ENCODE measurements at places on chromosomes 6 and 20.

DNA sequence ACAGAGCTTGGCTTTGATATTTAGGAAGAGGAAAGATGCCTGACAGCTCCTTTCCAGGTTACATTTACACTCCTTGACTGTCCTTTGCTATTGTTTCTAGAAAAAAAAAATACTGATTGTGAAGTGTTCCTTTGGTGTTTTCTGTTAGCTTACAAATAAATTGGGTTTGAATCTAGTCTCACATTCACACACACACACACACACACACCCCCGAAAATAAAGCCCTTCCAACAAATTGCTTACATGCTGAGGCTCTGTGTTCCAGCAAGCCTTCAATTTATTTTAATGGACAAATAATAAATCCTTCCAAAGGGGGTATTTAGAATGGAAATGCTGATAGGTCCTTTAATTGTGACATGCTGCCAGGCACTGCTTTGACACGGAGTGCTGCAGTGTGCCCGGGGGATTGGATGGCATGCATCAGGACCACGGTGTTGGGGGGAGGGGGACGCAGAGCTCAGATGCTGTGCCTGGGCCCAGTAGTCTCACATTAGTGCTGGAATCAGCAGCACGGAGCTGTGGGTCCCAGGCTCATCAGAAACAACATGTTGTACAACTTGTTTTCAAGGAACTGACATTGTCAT is 199.9 kb downstream of the CD83 start:
- DNase-seq, result no peak

DNA sequence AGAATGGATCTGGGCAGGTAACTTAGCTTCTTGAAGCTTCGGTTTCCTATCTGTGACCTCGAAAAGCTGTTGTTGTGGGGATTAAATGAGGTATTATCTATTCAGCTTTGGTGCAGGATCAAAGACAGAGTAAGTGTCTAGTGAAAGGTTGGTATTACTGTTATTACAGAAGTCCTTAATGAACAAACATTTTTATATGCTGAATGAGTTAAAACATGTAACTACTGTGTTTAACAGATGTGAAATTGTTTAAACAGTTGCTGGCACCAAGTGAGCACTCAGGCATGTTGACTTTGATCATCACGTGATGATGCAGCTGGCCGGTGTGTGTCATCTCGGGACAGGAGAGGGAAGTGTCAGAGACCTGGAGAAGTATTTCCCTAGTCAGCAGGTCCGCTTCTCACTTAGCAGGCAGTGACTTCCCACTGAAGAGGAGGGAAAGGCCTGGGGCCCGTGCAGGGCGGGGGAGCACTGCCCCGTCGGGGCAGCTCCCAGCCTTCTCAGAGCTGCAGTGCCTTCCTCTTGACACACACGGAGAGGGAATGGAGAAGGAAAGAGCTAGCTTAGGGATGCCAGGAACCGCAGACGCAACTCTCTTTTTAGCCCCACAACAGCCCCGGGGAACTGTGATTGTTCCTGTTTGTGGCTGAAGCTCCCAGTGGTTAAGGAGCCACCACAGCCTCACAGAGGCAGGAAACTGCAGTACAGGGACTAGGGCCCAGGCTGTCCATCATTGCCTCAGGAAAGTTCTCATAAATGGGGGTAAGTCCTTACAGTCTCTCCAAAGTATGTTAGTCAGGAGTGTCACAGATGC is 18.0 kb downstream of the TUBB2A start:
- peak; percentile 64 for DNase-seq

- DNase-seq, result no peak
Observed at GRCh38 chr20:57205606-57206219, 60.7 kb downstream of the BMP7 start.

- DNase-seq, result no peak
Observed at GRCh38 chr20:4406627-4407026, 315.1 kb upstream of the PRND start.

DNA sequence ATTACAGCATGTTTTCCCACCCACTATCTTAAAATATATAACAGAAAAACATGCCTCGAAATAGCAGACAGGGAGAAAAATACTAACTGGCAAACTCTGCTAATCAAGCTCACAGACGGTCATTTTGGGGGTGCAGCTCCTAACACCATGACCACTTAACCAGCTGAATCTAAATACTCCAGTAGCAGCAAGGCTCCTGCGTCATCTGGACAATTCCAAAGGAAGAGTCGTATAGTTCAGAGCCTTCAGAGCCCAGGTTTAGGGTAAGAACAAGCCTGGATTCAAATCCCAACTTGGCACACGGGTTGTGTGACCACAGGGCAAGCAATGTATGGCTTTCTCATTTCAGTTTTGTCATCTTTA is 81.3 kb upstream of the COL21A1 start:
- no peak for DNase-seq

DNA sequence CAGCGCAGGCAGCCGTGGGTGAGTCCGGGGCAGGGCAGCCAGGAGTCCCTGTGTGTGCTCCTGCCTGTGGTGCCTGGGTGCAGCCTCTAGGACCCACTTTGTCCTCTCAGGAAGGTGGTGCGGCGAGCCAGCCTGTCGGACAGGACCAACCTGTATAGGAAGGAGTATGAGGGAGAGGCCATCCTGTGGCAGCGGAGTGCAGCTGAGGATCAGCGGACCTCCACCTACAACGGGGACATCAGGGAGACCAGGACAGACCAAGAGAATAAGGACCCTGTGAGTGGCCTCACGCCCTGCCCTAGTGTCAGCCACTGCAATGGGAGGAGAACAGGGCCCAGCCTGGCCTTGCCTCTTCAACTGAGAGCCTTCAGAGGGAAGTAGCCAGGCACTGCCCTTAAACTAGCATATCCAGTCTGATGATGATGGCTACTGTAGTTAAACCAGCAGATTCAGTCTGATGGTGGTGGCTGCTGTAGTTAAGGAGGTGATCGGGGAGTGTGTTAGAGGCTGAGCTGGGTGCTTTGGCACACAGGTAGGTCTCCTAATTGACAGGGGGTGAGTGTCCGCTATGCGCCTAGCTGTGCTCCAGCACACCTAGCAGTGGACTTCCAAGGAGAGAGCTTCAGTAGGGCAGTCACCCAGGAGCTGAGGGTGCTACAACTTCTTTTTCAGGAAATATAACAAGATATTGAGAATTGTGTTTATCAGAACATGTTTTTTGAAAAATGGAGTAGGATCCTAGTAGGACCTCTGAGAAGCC is 18.1 kb upstream of the FAM83D start:
- no peak for DNase-seq

DNA sequence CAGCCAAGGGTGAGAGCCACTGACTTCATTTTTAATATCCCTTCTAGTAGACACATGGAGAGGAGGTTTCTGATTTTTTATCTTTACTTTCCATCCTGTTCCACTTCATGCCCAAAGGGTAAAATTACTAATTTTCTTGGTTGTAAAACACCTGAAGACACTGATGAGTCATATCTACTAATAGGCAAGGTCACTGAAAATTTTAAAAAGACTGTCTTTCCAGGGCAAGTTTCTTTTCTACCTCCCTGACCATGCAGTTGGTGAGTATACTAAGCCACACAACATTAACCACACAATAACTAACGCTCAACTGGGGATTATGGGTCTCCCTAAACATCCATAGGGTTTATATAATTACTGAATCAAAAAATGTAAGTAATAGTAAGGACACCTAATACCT is 109.6 kb downstream of the KIF6 start:
- no peak for DNase-seq

DNA sequence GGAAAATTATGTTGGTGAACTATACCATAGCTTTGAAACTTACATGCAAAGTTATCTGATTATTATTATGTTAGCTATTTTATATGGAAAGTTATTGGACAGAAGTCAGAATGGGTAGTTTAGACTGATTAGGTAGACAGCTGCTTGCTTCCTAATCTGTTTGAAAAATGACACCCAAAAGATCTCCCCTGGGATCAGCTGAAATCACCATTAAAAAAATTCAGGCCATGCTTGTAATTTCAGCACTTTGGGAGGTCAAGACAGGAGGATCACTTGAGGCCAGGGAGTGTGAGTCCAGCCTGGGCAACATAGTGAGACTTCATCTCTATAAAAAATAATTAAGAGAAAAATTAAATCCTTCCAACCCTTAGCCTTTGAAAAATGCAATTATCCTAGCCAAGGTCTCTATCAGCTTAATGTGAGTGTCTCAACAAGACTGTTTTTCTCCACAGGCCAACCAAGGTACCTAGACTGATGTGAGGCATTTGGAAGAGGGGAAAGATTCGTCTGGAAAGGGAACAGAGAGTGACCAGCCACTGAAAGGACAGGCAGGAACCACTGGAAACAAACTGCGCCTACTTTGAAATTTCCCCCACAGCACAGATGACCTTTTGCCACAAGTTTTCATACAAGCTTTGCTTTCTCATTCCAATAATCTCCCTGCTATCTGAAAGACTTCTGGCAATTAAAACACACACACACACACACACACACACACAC is 232.3 kb downstream of the GMPR start:
- DNase-seq, result no peak

DNA sequence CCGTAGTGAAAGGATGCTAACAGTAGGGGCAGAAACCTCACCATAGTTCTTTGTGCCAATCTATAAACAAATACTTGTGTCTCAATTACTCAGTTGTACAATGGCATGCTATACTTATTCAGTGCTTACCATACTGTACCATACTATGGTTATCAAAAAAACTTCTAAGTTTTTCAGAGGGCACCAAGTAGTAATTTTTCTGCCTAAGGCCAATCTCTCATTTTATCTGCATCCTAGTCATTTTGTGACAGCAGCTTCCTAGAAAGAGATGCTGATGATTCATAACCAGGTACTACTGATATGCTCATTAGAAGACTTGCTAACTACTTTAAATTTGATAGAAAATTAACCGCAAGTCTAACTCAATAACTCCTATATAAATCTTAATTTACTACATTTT is 42.9 kb downstream of the TMEM244 start:
- DNase-seq, result no peak

DNA sequence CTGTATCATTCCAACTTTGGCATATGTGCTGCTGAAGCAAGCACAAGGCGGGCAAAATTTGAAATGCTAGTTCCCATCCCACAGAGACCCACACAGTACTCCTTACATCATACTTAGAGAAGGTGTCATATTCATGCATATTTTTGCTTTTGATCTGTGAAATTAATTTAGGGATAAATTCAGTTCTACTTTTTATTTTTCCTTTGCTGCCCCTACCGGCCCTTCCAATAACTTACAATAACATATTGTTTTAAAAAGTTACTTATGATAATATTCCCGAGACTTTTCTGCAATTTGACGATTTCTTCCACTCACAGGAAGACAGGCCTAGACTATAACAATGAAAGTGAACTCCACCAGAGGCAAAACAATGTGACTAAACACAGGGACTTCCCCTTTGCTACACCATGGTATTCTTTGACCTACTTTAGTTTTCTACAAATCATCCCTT is 35.0 kb downstream of the SESN1 start:
- DNase-seq, result no peak

DNA sequence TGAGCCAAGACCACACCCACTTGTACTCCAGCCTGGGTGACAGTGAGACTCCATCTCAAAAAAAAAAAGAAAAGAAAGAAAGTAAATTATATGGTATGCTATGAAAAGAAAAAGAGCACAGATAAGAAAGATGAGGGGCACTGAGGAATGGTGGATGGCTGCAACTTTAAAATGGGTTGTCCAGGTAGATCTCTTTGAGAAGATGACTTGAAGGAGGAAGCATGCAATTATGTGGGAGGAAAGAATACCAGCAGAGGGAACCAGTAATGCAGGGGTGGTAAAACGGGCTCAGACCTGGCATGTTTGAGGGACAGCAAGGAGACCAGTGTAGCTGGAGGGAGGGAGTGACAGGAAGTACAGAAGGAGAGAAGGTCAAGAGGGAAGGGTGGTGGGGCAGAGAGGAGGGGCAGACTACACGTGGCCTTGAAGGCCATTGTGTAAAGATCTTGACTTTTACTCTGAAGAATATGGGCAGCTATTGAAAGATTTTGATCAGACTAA is 22.3 kb downstream of the LINC00237 start:
- no peak for DNase-seq

DNA sequence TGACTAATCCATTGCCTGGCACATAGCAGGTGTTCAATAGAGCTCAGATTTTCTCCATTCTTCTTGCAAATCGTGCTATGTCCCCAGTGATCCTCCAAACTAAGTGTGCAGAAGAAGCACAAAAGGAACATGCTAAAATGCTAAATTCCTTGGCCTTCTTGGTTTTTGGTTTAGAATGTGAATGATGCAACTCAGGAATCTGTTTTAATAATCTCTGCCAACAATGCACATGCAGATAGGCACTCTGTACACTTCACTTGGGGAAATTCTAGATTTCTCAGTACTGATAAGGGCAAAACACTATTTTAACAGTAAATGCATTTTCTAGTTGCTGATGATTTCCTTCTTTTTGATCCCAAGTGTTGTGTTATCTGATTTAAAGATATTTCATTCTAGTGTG is 35.2 kb downstream of the SLC22A1 start:
- DNase-seq, result no peak

DNA sequence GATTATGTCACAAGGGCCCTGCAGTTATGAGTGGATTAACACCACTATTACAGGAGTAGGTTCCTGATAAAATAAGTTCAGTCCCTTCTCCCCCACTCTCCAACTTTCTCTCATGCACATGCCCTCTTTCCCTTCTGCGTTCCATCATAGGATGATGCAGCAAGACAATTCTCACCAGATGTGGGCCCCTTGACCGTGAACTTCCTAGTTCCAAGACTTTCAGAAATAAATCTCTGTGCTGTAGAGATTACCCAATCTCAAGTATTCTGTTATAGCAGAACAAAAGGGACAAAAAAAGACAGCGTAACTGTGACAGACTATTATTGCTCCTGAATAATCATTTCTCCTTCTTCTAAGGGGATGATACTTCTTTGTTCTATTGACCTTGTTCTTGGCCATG is 33.8 kb upstream of the TMEM244 start:
- DNase-seq, result no peak

GRCh38 chr6:121885399-121886152 is 450.1 kb downstream of the GJA1 start:
- DNase-seq, result no peak

- no peak for DNase-seq
Observed at GRCh38 chr20:56924292-56925081, 295.4 kb downstream of the TFAP2C start.

DNA sequence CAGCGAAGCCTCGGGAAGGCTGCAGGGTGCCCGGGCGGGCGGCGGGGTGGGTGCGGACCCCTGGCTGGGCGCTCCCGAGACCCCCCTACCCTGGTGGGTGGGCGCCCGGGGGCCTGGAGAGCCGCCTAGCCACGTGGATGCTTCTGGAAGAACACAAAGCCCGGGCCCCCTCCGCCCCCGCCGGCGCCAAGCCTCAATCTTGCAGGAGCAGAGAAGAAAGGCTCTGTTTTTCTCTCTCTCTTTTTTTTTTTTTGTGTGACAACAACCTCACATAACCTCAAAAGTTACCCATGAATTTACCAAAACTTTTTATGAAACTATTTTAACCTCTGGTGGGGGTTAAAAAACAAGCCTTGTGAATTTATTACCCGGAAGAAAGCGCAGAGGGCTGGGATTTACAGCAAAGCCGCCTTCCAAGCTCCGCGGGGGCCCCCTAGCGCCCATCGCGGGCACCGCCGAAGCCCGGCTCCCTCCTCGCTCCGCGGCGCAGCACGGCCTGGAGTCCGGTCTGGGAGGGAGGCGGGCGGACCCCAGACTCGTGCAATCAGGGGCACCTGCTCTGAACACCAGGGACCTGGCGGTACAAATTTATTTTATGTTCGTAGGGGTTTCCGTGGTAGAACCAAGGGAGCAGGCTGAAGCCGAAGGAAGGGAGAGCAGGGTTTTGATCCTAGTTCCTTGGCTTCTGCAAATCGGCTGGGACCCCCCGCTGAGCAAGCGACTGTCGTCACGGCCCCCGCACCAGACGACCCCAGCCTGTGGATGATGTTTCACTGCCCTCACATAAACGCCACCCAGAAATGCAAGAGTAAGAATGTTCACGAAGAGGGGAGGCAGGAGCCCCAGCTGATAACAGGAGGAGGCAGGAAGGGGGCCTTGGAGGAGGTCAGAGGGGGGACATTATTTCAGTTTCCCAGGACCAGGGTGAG is 58.9 kb downstream of the ZNF831 start:
- DNase-seq, result peak; percentile 69
